ENCODE measurements at places on chromosomes 1 and 21.

- DNase-seq, result no peak
Observed at GRCh38 chr1:226332947-226333346, 24.0 kb upstream of the LIN9 start.

DNA sequence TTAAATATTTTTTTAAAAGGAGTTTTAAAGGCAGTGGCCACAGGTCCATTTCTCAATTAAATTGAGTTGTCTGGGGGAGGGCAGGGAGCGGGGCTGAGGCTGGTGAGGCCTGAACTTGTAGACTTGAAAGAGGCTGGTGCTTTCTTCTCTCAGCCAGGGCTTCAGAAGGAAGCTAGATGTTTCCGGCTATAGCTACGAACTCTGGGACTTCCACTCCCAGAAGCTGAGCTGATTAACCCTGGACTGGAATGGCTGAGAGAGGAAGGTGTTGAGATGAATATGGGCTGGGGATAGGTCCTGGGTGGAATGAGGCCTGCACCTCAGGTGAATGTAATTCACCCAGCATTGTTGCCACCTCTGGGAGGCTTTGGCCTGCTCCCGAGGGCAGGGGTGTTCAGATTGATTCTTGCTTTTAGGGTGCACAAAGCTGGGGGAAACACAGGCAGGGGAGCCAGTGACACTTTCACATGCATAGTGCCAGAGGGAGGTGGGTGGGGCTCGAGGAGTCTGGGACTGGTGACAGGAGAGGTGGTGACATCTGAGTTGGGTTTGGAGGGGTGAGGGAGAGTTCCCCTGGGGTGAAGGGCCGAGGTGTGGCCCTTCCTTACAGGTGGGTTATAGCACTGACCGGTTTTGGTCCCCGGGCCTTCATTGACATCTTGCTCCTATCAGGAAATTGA is 18.2 kb downstream of the LDLRAP1 start:
- no peak for DNase-seq

GRCh38 chr1:43184995-43185394 is 12.9 kb downstream of the CFAP57 start:
- DNase-seq, result no peak

GRCh38 chr1:204567071-204567470 is 50.9 kb downstream of the MDM4 start:
- DNase-seq, result no peak

DNA sequence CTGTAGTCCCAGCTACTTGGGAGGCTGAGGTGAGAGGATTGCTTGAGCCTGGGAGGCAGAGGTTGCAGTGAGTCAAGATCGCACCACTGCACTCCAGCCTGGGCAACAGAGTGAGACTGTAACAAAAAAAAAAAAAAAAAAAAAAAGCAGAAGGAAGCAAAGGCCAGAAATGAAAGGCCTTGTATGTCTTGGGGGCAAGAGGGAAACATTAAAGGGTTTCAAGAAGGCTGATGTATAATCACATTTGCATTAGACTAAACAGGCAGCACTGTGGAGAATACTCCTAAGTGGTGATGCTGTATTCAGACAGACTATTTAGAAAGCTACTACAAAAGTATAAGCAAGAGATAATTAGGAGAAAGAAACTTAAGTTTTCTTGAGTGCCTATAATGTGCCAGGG is 10.4 kb downstream of the ANP32E start:
- DNase-seq, result no peak

- DNase-seq, result peak; percentile 92
Observed at GRCh38 chr1:39398278-39399021, 93.0 kb upstream of the BMP8A start.

- peak; percentile 92 for DNase-seq
Observed at GRCh38 chr1:151993734-151994496, at the start of gene S100A10. TSS of gene S100A10 (minus strand) at chr1:151993859. CDS start at chr1:151986230, 7,629 bp downstream.

DNA sequence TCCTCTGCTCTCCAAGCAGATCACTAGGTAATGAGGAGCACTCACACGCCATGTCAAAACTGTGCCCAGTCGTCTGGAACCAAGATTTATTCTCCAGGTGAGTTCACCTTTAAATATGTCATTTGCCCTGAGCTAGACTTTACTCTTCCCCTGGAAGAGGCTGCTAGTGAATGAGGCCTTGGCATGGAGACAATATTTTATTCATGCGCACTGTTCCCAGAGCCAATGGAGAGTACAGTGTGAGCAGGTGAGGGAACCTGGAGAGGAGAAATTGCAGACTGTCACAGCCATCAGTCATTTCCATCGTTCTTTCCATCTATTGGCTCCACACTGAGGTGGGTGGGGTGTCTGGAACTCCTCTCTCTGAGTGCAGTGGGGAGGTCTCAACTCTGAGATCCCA is 333.6 kb downstream of the KCNH1 start:
- DNase-seq, result no peak

DNA sequence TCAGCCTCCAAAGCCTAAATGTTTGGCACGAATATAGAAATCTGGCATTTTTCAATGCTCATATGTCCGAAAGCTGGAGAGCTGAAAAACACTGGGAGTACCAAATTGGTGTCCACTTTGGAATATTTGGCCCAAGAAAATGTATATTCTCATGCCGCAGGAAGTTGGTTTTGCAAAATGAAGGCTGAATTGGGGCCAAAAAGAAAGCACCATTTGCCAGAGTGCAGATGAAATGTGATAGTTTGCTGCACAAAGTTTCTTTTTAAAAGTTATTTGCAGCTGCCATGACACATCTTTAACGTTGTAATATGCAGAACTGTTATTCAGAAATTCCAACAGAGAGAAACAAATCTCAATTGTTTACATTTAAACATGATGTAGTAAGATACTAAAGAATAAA is 124.2 kb upstream of the LYPLAL1 start:
- peak; percentile 78 for DNase-seq

GRCh38 chr21:46545363-46545762 is 59.5 kb downstream of the S100B start:
- DNase-seq, result no peak

DNA sequence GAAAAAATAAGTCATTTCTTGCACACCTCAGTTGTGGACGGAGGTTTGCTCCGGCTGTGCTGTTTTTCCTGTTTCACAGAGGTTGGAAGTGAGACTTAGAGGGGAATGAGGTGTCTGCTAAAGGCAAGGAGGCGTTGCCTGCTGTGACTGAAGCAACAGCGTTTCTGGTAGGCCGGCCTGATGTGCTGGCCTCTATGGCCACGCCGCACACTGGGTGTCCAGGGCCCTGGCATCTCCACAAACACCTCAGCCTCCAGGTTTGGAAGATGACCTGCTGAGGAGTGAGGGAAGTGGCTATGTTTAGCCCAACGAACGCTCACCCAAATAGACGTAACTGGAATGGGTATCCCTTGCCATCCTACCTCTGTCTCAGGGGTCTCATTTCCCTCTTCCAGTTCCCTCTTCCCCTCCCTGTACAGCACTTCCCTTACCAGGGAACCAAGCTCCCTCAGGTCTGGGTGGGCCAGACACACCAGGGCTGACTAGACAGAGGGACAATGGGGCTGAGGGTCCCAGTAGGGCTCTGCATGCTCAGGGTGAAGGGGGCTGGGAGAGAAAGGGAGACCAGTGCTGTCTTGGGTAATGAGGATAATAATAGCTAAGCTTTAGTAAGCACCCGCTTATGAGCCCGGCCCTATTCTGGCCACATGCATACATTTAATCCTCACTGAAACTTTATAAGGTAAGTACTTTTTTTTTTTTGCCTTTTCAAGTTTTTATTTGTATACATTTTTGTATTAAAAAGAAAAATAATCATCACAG is 11.9 kb downstream of the CACNA1S start:
- no peak for DNase-seq

GRCh38 chr1:222691016-222691415 is 21.3 kb downstream of the AIDA start:
- DNase-seq, result no peak

GRCh38 chr1:229897501-229897900 is 169.5 kb upstream of the GALNT2 start:
- no peak for DNase-seq

GRCh38 chr1:227855687-227856086 is 40.2 kb downstream of the PRSS38 start:
- DNase-seq, result no peak

- peak; percentile 67 for DNase-seq
Observed at GRCh38 chr1:172823534-172823933, 164.6 kb downstream of the FASLG start.

GRCh38 chr21:16419188-16419921 is 689.6 kb downstream of the USP25 start:
- peak; percentile 40 for DNase-seq

DNA sequence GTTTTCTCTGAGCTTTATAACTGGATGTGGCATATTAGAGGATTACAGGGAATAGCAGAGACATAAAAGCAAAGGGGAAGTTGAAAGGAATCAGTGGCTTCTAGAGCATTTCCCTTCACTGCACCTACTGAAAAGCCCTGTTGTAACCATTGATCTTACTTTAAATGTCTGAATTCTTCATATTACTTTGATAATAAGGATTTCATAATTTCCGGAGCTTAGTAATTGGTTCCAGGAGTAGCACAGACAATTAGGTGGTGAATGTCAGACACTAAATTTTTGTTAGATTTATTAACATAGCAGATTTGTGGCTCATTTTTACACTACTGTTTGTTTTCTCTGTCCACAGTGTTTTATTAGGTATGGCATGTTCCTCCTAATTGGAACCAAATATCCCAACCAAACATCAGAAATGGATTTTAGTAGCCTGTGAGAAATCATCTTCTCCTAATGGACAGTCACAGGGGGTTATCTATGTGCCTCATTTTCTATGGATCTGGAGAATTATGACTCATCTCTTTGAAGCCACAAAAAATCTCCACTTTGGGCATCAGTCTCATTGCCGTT is 100.5 kb downstream of the GIPC2 start:
- DNase-seq, result peak; percentile 55

- DNase-seq, result peak; percentile 77
Observed at GRCh38 chr1:154155251-154155650, 378 bp upstream of the NUP210L start.

DNA sequence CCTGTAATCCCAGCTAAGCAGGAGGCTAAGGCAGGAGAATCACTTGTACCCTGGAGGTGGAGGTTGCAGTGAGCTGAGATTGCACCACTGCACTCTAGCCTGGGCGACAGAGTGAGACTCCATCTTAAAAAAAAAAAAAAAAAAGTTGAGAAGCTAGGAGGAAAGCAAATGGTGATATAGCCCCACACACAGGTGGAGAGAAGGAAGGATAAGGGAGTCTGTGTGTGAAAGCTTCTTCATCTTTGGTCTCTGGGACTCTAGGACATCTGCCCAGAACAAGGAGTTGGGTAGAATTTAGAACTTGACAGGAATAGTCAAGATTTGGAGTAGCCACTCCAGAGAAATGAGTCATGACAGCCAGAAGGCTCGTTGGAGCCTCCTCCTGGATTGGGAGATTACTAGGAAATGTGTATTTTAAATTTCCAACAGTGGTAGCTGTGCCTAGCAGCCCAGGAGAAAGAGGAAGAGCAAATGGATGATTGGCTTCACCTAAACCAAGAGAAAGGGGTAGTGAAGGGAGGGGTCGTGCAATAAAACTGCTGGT is 19.9 kb downstream of the NPL start:
- no peak for DNase-seq

GRCh38 chr1:115432061-115432460 is 94.0 kb upstream of the NGF start:
- DNase-seq, result peak; percentile 28

- no peak for DNase-seq
Observed at GRCh38 chr21:42093186-42093585, 22.1 kb downstream of the UMODL1 start.

- DNase-seq, result peak; percentile 96
Observed at GRCh38 chr1:54950369-54951163, 29.9 kb upstream of the TMEM61 start.

DNA sequence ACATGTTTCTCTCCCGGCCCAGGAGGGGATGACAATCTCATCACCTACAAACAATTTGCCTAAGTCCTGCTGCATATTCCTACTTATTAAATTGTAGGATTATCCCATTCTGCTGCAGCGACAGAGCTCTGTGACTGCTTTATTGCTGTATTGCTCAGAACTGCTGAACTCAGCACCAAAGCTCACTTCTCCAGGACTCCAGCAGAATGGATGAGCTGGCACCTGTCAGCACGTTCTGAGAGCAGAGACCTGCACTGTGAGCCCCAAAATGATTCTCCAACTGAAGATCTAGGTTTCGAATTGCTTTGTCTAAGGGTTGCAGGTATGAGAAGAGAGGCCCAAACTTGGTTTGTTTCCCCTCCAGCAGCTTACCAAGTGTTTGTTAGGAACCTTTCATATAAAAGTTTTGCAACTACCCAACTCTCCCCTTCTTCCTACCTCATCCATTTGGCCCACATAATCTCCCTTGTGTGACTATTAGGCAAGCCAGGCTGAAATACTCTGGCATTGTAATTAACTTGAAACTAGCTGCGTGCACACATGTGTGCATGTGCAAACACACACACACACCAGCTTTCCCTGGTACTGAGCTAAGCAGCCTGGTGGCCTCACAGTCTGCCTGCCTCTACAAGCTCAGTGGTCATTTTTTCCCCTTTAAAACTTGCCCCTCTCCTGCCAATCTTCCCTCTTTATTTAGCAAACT is 161.4 kb upstream of the CAMK1G start:
- no peak for DNase-seq

GRCh38 chr1:106304106-106304505 is 752.4 kb upstream of the PRMT6 start:
- DNase-seq, result peak; percentile 72

DNA sequence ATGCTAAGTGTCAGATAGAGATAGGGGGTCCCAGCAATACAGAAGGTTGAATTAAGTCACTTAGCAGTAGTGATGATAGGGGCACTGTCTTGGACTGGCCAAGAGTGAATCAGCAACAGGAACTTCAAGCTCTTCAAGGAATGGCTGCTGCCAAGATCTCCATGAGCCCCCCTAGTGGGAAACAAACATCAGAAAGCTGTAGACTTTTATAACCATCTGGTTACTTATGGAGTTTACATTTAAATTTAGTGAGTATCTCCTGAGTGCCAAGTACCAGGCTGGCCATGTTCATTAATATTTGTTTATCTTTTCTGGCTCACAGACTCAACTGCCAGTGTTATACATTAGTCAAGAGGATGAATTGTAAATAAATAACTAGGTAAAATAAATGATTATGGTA is 327.3 kb downstream of the TTLL7 start:
- DNase-seq, result no peak

DNA sequence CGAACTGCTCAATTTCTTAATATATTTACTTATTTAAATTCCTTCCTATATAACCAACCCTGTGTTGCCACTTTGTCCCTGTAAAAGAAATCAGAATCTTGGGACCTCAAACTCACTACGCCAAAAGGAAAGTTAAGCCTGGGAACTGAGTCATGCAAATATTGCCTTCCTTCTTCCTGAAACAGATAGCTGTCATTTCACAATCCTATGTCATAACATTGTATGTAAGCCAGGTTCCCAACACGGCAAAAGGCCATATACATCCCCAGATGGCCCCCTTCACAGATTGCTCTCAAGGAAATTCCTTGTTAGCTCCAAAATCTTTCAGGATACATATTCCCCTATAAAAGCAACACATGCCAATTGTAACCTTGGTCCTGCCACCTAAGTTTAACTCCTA is 39.7 kb downstream of the C21orf91 start:
- DNase-seq, result no peak

- DNase-seq, result no peak
Observed at GRCh38 chr1:229006121-229006870, 264.6 kb upstream of the RAB4A start.

All from fibroblast of gingiva (primary cell).